ENCODE measurements at places on chromosomes 5 and 9.

DNA sequence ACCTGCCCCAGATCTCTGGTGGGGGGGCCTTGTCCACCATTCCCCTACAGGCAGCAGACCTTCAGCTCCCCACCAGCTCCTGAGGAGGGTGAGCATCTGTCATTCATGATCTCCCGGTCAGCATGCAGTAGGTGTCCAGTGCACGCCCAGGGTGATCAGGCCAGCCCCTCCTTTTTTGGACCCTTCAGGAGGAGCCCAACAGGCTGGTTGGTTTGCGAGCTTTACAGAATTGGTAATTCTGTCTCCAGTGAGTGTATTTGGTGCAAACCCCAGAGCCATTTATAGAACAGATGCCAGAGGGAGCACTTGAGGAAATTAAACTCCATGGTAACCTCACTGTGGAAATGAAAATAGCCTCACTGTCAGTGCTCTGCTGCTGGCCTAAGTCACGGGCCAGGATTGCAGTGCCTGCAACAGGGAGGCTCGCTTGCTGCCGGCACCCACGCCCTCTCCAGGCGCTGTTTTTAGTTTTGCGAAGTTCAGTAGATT, 23.4 kb downstream of the WNK2 start:
- DNase-seq, result peak; percentile 87

- no peak for DNase-seq
Observed at GRCh38 chr9:69996967-69997366, 46.7 kb upstream of the MAMDC2 start.

DNA sequence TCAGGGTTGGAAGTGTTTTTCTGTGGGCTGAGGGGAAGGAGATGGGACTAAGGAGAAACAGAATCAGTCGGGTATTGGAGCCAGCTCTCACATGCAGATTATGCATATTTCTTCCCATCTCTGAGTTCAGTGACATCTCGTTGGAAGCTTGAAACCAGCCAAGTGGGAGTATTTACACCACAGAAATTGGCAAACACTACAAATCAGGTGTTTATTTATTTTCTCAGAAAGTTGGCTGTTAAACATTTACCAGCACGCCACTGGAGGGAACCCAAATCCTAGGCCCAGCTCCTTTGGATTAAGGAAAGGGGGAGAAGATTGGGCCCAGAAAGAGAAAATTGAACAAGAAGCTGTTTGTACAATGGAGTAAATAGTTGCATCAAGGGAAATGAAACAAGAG, 72.1 kb upstream of the PITX1 start:
- no peak for DNase-seq

- DNase-seq, result no peak
Observed at GRCh38 chr5:104821606-104822005, 1259.0 kb upstream of the NUDT12 start.

- no peak for DNase-seq
Observed at GRCh38 chr5:32714836-32715235, 3.7 kb downstream of the NPR3 start.

DNA sequence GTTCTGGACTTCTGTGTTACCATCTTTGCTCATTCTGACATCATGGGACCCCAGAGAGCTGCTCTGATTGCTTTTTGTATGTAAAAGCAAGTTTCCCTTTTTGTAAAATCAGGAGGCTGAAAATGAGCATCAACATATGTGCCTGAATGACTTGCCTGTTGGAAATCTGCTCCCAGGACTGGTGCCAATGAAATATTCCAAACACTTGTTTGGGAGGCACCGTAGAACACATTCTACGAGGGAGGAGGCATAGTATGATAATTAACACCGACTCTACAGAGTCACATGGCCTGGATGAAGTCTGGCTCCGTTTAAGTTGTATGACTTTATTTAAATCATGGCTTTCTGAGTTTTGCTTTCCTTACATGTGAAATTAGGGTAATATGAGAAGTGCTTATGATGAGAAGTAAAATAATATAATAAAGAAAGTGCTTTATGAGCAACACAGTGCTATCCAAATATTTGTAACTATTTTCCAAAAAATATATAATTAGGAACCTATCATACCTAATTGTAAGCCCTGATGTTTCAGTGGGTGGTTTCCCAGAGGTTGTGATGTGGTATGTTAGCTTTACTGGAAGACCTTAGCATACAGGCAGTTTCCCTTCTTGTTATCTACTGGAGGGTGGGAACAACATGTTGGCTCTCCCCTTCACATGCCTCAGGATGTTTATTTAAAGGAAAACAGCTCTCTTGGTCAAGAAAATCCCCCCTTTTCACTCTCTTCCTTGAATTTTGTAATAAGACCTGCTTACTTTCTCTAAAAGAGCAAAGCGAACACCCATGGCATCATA, 238.1 kb downstream of the FBXL7 start:
- peak; percentile 43 for DNase-seq

GRCh38 chr5:104628911-104629310, 1066.3 kb upstream of the NUDT12 start:
- DNase-seq, result no peak
